Astrocyte of the spinal cord (primary cell): ENCODE measurements at places on chromosomes 7 and 10.

GRCh38 chr7:139436806-139437205, 46.7 kb downstream of the KLRG2 start:
- DNase-seq = no peak

DNA sequence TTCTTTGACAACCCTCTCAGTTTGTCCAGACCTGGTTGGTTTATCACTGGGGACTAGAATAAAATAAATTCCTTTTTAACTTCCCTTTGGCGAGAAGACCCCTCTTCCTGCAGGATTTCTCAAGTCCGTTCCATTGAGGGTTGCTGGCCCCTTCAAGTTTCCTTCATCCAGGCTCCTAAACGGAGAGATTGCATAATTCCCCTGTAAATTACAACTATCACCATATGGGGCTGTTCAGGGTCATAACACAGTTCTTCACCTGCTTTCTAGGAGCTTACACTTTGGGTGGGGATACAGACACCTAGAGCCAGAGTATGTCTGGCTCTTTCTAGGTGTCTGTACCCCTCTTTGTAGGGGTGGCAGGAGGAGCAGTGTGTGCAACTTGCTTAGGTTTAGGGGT, 3.3 kb upstream of the COPS6 start:
- no peak for DNase-seq

- peak; percentile 53 for DNase-seq
Measured at GRCh38 chr10:93309062-93309461, 173.1 kb downstream of the MYOF start.

- DNase-seq = no peak
Measured at GRCh38 chr7:157851501-157852067, 514.8 kb downstream of the DNAJB6 start.

DNA sequence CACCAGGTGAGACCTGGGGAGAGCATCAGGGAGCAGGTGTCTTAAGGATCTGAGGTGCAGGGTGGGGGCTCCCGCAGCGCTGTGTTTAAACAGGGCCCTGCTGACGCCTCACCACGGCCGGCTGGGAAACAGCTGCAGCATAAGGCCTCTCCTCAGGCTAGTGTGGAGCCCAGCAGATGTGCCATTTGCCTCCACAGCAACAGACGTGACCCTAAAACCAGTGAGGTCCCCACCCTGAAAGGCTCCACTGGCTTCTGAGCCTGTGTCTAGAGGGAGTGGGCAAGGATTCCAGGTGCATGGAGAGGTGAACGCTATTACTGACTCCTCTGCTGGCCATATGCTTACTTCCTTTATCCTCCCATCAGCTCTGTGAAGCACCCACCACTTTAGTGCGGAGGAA, 47.8 kb downstream of the SYPL1 start:
- no peak for DNase-seq

- no peak for DNase-seq
Measured at GRCh38 chr10:82267014-82267413, 392.0 kb downstream of the NRG3 start.

DNA sequence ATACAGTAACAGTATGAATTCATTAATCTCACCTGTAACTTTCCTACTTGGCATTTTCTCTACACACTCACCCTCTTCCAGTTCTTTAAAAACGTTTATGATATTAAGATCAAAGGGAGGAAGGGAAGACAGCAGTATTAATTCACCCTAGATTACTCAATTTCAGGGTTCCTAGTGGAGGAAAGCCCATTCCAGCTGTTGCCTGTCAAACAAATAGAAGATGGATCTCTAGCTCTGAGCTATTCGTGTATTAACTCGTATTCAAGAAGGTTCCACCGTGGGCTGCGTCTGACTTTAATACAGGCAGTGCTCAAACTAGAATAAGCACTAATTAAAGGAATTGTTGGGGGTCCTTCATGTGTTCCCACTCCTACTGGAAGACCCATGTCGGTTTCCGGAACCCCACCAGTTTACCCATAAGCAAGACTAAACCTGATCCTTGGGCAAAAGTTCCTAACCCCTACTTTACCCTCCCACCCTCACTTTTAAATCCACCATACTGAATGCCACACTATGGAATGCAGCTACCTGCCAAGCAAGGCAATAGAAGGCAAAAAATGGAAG, 2.1 kb downstream of the NANOS1 start:
- no peak for DNase-seq

DNA sequence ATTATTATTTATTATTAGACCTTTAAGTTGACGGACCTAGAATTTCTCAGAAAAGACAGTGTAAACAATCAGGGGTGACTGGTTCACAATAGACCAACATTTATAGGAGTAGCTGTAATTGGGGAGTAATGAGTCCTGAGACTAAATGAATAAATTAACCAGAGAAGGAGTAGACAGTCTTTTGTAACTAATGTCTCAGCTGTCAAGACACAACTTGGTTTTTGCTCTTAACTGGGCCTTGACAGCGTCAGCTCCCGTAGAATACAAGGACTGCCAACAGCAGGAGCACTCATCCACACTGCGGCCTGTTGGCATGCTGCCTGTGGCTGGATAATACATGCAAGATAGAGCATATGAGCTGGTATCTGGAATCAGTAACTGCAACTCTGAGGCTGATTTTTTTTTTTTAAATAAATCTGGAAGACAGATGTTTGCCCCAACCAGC, 123.9 kb downstream of the CACNA2D1 start:
- DNase-seq = peak; percentile 88
